ENCODE measurements at places on chromosomes 11 and 22.

DNA sequence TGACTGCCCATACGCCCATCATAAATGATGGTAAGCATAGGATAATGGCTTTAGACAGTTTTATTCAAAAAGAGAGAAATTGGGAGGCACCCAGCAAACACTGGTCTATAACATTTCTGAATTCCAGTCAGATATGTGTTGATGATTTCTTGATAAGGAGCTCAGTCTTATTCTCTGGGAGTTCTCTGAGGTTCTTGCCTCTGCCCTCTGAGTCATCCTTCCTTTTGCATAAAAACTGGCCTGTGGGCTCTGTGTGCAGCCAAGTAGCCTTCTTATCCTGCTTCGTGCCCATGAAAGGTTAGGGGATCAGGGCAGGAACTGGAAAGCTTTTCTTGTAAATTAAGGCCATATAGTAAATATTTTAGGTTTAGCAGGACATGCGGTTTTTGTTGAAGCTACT, 48.9 kb downstream of the FAR1 start:
- no peak for DNase-seq

DNA sequence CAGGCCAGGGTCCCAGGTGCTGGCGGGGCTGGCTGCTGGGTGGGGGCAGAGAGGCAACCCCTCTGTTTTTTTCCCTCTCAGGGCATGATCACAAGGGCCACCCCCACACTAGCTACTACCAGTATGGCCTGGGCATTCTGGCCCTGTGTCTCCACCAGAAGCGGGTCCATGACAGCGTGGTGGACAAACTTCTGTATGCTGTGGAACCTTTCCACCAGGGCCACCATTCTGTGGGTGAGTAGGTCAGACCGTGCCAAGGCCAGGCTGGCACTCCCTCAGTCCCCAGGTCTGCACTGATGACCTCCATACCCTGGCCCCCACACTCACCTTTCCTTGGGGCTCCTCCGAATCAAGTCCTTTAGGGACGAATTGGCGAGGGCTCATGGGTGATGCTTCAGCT, 7.3 kb downstream of the TCN2 start:
- DNase-seq: no peak

GRCh38 chr11:12050470-12051286, 42.3 kb upstream of the DKK3 start:
- no peak for DNase-seq

DNA sequence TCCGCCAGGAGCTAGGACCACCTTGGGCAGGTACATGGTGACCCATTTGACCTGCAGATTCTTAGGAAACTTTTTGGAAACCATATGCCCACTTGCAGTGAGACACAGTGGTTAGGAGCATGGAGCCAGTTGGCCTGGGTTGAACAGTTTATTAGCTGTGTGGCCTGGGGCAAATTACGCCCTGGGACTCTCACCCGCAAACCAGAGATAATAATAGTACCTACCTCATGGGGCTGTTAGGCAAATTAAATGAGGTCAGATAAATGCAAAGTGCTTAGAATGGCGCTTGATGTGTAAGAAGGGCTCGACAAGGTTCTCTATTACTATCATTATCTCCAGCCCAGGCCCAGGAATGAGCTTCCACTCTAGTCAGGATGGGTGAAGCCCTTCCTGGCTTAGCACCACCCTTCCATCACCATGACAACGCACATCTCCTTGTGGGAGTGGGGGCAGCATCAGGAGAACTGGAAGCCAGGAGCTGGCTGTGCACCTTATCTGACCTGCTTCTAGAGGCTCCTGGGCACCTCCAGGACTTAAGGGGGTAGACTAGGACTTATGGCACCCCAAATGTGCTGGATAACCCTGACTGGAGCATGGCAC, 5.1 kb downstream of the SYT12 start:
- no peak for DNase-seq

DNA sequence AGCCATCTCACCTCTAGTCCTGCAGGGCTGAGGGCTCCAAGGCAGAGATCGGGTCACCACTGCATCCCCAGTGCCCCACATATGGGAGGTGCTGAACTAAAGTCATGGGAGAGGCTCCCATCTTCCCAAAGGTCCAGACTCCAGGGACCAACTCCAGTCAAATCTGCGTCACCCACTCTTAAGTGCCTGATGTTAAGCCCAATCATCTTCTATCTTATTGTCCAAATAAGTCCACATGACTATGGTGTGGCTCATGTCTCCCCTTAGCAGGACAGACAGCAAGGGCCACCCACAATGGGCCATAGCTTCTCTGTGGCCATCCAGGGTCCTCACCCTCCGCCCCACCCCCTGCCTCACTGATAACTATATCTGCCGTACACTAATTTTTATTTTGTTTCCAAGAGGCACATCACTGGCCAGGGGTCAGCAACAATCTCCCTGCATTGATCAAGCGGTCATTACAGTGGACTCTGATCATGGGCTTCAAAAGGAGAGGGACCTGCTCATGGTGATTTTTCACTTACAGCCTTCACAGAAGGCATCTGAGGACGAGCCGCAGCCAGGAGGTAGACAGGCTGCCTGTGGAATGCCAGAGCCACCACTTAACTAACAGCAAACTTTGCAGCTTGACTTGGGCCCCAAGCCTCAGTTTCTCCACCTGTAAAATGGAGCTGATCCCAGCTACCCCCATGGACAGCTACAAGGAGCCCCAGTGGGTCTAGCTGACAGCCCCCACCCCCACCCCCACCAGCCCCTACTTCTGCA, 23.3 kb downstream of the MYH9 start:
- no peak for DNase-seq

DNA sequence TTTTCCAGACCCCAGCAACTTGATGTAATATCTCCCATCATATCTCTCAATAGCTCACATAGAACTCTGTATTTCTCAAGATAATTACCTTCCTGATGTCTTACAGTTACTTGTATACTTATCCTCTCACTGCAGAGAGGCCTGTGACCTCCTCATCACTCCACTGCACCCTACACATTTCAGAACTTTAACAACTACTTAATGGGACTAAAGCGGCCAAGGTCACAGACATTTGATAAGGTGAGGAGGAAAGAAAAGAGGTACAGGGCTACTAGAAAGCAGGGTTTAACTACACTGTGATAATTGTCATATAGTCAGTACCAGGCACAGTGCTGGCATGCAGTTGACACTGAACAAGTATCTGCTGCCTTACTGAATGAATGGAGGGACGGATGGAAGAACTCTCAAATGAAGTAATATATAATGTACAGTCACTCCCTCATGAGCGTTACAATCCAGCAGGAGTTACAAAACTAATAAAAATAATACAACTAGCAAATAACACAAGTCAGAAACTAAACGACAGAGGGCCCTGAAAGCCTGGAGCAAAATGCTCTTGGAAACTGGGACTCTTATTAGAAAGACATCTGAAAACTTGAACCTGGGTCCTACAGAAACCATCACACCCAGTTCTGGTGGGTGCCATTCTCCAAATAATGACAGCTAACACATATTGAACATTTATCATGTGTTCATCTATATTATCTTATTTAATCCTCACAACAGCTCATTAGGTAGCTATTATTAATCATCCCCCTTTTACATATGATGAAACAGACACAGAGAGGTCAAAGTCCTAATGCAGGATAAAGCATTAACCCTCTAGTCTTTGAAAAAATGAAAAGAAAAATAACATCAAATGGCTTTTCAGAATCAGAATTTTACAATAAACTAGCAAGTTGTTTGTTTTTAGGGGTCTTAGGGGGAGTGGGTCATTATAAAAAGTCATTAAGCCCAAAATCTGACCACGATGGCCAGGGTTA, 14.3 kb downstream of the PI4KA start:
- no peak for DNase-seq

- DNase-seq: no peak
Observed at GRCh38 chr22:46569055-46569847, 31.8 kb upstream of the CELSR1 start.

GRCh38 chr22:46193898-46194310, 43.6 kb downstream of the PPARA start:
- DNase-seq: no peak

DNA sequence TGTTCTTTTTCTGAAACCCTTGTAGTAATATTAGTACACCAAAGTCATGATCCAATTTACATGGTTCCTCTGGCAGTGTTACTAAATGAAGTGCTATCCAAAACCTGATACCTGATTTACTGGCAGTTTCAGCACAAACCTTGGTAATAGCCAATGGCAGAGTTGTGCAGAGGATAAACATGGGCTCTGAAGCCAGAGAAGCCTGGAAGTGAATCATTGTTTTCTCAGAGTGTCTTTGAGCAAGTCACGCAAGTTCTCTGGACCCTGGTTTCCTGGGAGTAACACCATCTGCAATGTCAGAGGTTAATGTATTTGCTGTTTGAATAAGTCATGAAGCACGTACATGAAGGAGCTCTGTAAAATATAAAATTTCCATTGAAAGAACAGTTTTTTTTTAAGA, 222.3 kb upstream of the NARS2 start:
- no peak for DNase-seq

DNA sequence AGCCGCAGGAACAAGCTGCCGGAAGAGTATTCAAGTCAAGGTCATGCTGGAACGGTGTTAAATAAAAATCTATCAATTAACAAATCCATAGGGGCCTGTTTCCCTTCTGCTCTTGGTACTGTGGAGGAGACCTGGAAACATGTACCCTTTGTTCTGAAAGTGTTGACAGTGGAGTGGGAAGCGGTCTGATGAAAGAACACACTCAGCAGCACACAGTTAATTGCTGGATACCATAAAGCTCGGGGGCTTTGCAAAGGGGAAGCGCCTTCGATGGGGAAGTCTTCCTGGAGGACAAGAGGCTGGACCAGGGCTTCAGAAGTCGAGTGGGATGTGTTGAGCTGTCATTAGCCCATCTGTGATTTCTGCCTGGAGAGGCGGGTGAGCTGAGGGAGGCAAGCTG, 112.5 kb upstream of the CLPB start:
- no peak for DNase-seq

DNA sequence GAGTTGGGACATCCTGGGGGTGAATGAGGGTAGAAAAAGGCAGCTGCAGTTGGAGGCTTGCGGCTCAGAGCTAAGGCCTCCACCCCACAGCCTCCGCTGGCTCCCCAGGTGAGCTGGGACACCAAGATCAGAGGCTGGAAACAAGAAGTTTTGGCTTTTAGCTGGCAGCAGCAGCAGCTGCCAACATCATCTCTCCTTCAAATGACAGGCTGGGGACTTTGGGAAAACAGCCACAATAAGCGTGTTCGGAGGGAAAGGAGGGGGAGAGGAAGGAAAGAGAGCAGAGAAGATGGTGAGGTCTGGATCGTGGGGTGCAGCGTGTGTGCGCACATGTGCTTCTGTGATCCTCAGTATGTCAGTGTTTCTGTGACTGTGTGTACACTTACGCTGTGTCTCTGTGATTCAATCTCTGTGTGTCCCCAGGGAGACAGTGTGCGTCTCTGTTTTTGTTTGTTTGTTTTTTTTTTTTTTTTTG, 62.0 kb upstream of the RASD2 start:
- no peak for DNase-seq

All from NCI-H510A treated with DMSO at 0.1 percent for 48 hours (cell line).